ENCODE measurements at places on chromosomes 1 and 21.

GRCh38 chr1:58249737-58250586, 296.6 kb downstream of the OMA1 start:
- no peak for ATAC-seq

DNA sequence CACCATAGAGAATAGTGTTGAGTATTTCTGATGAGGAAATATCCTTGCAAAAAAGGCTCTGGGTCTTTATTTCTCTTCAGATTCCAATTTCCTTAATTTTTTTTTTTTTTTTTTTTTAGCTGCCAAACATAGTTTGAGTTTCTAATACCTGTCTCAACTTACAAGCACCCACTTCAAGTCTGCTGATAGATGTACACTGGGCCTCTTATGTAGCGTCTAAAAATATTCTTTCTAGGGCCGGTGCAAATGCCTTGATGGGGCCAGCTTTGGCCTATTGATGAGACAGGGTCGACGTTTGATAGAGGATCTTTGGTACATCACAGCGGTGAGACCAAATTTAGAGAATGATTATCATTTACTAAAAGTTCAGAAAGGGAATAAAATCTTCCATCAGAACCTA, 626.4 kb downstream of the LMO4 start:
- no peak for ATAC-seq

DNA sequence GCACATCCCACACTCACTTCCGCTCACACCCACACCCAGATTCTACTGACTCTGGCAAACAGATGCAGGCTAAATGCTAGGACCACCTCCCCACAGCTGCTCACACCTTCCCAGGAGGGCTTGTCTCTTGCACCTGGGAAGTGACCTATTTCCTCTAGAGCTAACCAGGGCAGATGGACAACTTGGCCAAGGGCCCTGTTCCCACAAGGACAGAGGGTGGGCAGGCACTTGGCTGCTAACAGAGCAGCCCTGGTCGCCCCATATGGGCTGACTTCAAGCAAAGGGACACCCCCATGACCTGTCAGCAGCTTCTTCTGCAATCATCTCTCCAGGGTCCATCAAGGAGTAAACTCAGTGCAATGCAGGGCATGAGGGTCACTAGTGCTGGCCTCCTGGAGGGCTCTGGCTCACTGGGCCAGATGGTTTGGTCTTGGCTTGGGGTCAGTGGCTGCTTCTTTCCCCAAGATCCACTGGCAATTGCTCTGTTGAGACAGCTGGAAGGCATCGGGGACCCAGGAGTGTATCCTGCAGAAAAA, 641.5 kb downstream of the PLPP3 start:
- no peak for ATAC-seq

GRCh38 chr1:33874636-33875035, 10.8 kb downstream of the HMGB4 start:
- no peak for ATAC-seq

DNA sequence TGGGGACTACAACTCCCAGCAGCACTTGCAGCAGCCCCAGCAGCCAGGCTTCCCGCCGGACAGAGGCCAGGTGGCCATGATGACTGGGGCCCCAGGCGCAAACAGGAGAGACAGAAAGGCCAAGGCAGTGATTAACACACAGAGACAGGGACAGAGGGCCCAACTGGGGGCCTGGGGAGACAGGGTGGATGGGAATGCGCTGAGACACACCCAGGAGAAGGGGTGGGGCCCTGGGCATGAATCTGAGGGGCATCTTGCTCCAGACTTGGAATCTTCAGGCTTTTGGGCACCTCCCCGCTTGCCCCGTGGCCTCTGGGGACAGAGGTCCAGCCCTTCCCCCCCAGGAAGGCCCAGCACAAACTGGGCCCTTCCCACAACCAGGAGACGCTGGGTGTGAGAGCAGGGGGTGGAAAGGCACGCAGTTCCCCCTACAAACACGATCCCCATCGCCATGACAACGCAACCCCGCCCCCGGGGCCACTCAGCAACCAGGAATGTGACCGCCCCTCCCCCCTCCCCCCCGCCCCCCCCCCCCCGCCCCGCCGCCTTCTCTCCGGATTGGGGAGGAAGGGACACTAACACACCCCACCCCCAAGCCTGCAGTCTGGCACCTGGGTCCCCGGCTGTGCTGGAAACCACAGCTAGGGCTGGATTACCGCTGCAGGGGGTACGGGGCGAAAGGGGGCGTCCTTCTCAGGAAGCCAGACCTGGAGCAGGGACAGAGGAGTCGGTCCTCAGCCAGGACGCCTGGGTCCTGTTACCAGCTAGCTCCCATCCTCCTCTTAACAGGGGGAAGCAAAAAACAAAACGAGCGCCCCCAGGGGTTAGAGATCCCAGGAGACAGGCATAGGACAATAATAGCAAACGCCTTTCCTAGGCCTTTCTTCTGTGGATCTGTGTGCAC, 4.5 kb downstream of the HDGF start:
- ATAC-seq: peak; percentile 24

DNA sequence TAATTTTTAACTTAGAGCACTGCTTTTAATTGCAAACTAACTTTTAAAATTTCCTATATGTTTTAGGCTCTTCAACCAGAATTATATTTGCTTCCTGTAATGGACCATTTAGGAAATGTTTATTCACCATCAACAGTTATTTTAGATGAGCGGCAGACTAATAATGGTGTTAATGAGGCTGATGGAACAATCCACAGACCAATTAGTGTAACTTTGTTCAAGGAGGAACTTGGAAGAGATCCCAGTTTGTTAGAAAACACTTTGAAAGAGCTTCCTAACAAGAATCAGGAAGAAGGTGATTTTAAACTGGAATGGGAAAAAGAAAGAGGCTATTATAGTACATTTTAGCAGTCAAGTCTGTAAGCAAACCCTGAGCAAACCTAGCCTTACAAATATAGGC, 19.4 kb upstream of the GNG5 start:
- ATAC-seq: no peak

DNA sequence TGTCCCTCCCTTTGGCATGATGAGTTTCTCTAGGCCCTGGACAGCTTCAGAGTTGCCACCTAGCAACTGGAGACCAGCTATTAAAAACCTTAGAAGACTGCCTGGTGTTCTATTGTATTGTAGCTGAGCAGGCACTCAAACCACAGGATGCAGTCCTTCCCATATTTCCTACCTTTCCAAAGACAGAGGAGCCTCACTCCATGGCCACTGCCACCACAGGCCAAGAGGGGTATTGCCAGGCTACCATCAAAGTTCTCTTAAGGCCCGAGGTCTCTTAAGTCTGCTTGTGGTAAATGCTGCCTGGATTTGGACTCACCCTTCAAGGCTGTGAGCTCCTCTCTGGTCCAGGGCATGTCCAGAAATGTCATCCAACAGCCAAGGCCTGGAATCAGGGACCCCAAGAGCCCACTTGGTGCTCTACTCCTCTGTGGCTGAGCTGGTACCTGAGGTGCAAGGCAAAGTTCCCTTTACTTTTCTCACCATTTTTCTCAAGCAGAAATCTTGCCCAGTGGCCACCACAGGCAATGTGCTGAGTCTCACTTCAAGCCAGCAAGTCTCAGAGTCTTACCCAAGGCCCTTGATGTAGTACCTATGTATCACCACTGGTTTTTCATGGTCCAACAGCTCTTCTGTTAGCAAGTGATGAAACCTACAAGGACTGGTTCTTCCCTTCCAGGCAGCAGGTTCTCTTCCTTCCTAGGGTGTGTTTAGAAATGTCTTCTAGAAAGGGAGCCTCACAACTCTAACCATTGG, 269.4 kb downstream of the AMY1C start:
- no peak for ATAC-seq

- ATAC-seq: no peak
Measured at GRCh38 chr1:240090014-240090413, 1.7 kb upstream of the FMN2 start.

- no peak for ATAC-seq
Measured at GRCh38 chr1:157085421-157085820, 14.2 kb downstream of the ETV3L start.

DNA sequence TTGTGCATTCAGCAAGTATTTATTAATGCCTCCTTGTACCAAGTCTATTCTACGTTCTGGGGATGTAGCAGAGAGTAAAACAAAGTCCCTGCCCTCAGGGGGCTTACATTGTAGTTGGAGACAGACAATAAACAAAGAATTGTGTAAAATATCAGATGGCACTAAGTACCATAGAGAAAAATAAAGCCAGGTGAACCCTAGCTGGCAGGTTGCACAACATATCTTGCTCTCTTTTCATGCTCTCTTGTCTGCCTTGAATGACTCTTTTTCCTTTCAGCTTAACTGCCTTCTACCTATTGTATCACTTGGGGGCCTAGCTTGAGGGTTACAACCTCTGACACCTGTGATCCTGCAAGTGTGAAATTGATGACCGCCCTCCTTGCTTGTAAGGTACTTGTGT, 20.7 kb upstream of the FASLG start:
- no peak for ATAC-seq

- ATAC-seq: no peak
Measured at GRCh38 chr1:173383351-173383750, 93.8 kb upstream of the PRDX6 start.

GRCh38 chr1:171455967-171456366, 29.4 kb upstream of the PRRC2C start:
- ATAC-seq: no peak

DNA sequence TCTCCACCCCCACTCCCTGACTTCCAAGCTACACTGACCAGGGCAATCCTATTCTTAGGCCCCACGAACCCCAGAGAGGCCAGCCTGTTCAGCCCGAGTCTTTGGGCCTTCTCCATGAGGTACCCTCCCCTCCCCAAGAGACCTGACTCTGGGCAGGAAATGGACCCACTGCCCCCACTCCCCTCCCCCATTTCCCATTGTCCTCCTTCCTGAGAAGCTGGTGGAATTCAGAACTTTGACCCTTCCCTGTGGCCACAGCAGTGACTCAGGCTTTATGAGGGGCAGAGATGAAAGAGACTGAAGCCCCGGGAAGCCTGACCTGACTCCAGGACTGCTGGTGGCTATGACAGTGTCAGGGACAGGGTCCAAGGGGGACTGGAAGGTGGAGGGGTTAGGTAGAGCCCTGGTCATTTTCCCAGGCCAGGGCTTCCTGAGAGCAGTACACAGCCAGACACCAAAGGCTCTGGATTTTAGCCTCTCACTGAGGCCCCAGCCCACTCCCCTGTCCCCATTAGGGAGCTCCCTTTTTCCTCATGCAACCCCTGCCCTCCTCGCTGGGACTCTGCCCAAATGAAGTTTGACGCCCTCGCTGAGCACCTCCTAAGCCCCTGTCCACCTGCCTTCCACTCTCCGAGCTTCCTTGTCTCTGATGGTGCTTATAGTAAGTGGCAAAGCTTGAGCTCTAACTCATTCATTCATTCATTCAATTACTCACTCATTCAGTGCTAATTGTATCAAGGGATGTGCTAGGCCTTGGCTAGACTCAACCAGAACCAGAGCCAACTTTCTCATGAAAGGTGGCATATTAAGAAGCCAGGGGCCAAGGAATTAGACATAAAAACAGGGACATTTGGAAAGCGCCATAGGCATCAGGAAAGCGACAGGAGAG, 3.0 kb downstream of the CRYBG2 start:
- no peak for ATAC-seq

GRCh38 chr1:203373991-203374390, 23.1 kb upstream of the FMOD start:
- no peak for ATAC-seq

DNA sequence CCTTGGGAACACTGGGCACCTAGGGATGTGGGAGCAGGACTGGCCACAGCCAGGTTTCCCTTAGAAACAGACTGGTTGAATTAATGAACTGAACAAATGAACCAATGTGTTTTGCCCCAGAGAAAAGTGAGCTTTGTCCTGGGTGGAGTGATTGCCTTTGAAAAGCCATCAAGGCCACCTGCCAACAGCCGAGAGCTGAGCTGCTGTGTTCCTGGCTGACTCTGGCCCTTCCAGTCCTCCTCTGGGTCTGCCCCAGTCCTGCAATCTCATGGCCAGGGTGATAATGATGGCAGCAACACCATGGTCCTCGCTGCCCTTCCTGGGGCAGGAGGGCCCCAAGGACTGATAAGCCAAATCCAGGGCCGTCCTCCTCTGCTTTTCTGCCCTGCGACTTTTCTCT, 18.2 kb upstream of the GJA9 start:
- ATAC-seq: no peak

GRCh38 chr1:32241001-32241763, 5.8 kb upstream of the FAM167B start:
- ATAC-seq: peak; percentile 53

DNA sequence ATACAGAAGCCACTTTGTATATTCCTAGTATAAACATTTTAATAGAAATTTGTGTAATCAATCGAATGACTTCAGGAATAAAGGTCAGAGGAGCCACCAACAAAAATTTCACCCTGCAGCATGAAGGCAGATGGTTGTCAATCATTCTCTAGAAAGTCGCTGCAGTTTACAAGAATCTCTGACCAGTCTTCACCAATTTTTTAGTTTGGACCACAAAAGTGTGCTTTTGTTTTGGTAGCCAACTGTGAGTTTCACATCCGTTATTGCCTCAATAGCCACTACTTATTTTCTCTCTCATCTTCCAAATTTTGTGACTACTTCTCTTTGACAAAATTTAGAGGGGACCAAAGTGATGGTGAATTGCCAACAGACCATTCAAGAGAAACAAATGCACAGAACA, 1155.6 kb downstream of the AMY1C start:
- ATAC-seq: no peak

DNA sequence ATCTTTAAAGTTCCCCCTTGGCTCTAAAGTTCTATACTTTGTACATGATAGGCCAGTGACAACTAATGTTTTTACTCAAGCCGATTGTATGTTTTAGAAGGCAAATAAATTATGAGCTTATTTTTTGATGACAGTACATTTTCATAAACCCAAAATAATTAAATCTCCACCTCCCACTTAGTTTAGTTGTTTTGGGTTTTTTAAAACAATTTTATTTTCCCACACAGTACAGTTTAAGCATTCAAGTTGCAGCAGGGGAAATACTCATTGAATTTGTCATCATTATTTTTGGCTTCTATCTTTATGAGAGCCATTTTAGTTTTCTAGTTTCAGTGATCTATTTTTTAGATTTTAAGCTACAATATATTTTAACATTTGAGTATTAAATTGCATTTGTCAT, 93.6 kb downstream of the OLFML2B start:
- no peak for ATAC-seq

- no peak for ATAC-seq
Measured at GRCh38 chr1:113438505-113439276, 48.4 kb downstream of the MAGI3 start.

DNA sequence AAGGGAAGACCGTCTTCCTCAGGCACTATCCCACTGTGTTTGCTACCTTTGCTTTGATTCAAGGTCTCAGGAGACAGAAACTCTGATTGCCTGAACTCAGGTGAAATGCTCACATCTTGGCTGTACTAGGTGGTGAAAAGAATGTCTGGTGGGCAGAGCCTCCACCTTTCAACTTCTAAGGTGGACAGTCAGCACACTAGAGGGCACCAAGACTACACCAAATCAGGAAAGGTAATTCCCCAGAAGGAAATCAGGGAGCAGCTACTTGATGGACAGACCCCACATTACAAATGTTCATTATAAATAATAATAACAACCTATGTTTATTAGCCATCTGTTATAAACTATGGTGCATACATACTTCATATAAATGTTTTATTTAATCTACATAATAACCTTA, 220.9 kb downstream of the ATG4C start:
- ATAC-seq: no peak

DNA sequence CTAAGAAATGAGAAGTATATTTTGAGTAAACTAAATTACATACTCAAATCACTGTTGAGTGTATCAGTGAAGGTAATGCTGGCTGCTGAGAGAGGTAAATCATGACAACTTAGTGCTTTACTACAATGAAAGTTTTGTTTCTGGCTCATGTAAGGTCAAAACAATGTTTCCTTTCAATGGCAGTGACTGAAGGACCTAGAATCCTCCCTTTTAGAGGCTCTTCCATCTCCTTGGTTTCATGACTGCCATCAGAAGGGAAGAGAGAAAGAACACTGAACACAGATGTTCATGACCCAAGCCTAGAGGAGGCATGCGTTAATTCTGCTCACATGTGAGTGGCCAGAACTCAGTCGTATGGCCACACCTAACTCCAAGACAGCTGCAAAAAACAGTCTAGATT, 130.6 kb downstream of the AKT3 start:
- ATAC-seq: no peak
